Mesenchymal stem cell (in vitro differentiated cells and primary cell): ENCODE measurements at places on chromosomes 7 and 10.

DNA sequence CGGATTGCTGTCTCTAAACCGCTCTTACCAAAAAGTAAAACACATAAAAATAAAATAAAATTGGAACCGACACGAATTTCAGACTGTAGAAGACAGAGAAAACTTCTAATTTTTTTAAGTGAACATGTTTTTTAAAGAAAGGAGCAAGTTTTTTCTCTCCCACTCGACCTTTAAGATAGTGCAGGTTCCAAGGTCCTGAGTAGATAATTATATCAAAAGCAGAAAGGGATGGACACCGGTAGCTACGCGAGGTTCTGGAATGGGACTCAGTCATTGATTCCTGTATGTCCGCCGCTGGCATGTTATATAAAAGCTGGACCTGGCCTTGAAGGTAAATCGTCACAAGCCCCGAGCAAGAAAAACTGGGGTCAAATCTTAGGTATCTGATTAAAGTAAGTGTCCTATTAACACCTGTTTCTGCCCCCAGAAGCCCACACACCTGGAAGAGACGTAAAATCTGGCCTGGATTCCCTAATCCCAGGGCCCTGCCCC is 462 bp upstream of the CISD1 start:
- no peaks in the 10 kb centered on the region for H3K36me3 ChIP-seq
- peak overlapping the region; percentile 9 for H3K27ac ChIP-seq

DNA sequence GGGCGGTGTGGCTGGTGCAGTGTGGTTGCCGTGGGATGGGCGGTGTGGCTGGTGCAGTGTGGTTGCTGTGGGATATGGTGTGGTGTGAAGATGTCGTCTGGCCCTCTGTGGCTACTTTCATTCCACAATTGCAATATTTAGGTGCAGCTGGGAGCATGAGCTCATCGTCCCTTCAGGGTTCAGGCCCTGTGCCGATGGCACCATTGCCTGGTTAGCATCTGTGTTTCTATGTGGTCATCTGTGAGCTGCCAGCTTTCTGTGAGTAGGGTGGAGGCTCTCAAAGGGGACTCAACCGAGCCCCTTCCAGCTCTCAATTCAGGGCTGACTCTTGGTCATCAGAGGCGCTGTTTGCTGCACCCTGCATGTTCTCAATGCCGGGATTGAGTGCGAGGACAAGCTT is 3.6 kb downstream of the ADGRA1 start:
- peaks cover 9% of the 10 kb centered on the region for H3K4me1 ChIP-seq
- H3K36me3 ChIP-seq, result no peaks in the 10 kb centered on the region
- DNase-seq, result no peak
- H3K27me3 ChIP-seq, result peaks cover 78% of the 10 kb centered on the region
- no peak overlapping the region for H3K4me3 ChIP-seq

GRCh38 chr10:123860209-123860608 is 31.4 kb downstream of the CPXM2 start:
- no peaks in the 10 kb centered on the region for H3K36me3 ChIP-seq
- H3K27ac ChIP-seq, result no peak overlapping the region
- no peak for DNase-seq
- H3K4me1 ChIP-seq, result no peaks in the 10 kb centered on the region
- peaks cover 1% of the 10 kb centered on the region for H3K27me3 ChIP-seq
- no peak overlapping the region for H3K4me3 ChIP-seq

- no peaks in the 10 kb centered on the region for H3K4me1 ChIP-seq
- no peak overlapping the region for H3K4me3 ChIP-seq
- no peak for DNase-seq
- H3K27me3 ChIP-seq, result no peaks in the 10 kb centered on the region
- H3K27ac ChIP-seq, result no peak overlapping the region
Measured at GRCh38 chr10:42885491-42886270, 103.1 kb downstream of the BMS1 start.

GRCh38 chr10:49446031-49446430 is 50.1 kb upstream of the DRGX start:
- DNase-seq, result no peak
- peaks cover 4% of the 10 kb centered on the region for H3K36me3 ChIP-seq
- no peaks in the 10 kb centered on the region for H3K4me1 ChIP-seq
- no peak overlapping the region for H3K4me3 ChIP-seq

DNA sequence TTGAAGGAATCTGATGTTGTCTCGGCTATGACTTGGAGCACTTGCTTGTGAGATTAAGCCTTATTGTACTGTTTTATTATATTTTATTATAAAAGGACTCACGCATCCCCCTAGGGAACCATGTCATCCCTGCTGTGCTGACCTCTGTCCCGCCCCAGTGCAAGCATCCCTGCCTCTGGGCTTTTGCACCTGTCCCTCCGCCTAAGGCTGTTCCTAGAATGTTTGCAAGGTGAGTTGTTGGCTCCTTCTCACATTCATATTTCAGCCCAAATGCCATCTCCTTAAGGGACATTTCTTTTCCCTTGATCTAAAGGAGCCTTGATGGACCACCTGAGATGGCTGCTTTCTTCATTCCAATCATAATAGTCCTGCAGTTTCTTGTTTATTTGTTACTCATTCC is 236.9 kb upstream of the IGFBP3 start:
- H3K27ac ChIP-seq, result no peak overlapping the region
- H3K36me3 ChIP-seq, result no peaks in the 10 kb centered on the region
- no peak overlapping the region for H3K4me3 ChIP-seq
- no peak for DNase-seq
- H3K4me1 ChIP-seq, result peaks cover 6% of the 10 kb centered on the region
- no peaks in the 10 kb centered on the region for H3K27me3 ChIP-seq

DNA sequence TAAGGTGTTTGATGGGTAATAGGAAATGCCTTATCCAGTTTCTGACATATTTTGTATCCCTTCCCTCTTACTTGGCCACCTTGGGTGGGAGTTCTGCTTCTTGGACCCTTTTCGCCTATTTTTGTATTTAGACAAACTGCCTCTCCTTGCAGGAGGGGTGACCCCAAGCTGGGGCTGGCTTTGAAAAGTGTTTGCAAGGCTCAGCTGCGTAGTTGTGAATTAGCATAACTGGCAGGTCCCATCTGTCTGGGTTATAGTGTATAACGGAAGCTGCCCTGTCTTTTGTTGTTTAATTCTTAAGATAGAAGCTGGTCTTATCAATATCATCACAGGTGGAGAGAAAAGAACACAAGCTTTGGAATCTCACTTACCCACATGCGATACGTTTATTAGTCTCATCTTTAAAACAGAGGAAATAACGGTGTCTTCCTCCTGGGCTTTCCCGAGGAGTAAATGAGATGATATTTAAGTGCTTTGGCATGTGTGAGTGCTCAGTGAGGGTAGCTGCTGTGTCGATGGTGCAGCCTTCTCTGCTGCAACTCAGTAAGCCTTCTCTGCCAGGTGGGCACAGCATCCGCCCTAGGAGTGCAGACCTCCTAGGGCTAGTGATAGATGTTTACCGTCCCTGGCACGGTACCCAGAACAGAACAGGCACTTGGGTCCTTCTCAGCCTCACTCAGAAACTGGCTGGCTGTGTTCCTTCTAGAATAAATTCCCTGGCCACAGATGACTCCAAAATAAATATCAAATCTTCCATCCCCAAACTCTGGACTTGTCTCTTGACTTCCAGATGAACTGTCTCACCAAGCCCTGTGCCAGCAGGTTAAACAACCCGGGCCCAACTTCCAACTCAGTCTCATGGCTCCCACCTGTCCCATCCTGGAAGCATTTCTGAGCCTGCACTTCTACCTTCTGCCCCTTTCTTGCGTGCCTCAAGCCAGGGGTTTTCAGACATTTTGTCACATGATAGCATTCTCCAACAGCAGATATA is 227.3 kb downstream of the GFRA1 start:
- peaks cover 4% of the 10 kb centered on the region for H3K4me1 ChIP-seq
- no peak overlapping the region for H3K4me3 ChIP-seq
- peaks cover 7% of the 10 kb centered on the region for H3K27me3 ChIP-seq
- H3K36me3 ChIP-seq, result no peaks in the 10 kb centered on the region

DNA sequence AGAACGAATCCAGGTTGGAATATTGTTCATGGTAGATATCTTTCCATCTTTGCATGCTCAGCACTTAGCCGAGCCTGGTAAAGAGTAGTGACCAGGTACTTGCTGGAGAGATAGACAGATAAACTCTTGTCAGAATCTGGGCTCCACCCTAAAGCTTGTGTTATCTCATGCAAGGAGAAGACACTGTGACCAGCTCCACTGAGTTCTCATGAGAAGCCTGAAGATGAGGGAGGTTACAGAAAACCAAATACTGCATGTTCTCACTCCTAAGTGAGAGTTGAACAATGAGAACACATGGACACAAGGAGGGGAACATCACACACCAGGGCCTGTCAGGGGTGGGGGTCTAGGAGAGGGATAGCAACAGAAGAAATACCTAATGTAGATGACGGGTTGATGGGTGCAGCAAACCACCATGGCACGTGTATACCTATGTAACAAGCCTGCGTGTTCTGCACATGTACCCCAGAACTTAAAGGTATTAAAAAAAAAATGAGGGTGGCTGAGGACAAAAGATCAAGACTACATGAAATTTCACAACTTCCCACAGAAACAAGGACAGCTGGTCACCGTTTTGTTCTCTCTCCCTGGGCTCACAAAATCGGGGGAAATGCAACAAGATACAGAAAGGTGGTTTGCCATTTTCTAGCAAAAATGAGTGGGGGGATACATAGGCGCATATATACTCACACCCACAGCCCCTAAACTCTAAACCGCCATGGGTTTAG is 17.4 kb downstream of the DLG5 start:
- H3K27me3 ChIP-seq, result no peaks in the 10 kb centered on the region
- H3K36me3 ChIP-seq, result no peaks in the 10 kb centered on the region
- H3K27ac ChIP-seq, result no peak overlapping the region
- peak overlapping the region; percentile 39 for H3K4me3 ChIP-seq
- H3K4me1 ChIP-seq, result peaks cover 10% of the 10 kb centered on the region

DNA sequence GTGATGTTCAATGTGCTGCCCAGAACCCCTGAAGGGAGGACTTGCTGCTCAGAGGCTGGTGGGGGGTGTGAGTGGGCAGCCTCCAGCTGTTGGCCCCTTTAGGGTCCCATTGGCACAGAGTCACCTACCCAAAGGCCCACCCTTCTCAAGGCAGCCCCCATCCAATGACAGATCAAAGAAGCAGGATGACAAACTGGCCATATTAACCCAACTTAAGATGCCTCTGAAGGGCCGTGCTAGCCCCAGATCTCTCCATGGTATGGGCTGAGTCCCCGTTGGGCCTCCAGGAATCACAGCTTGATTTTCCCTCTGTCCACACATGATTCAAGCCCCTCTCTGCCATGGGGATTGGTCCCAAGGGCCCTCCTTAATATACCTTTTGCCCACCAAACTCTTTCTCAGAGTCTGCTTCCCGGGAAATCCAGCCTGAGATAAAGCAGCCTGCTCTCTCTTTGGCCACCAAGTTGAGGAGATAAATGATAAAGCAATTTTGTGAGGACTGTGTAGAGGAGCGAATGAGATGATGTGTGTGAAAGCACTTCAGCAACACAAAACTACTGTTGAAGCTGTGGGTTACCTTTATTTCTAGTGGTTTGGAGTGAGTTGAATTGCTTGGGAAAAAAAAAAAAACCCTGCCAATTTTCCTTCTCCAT is 38.2 kb upstream of the C10orf71 start:
- H3K27ac ChIP-seq, result no peak overlapping the region
- DNase-seq, result no peak
- H3K4me3 ChIP-seq, result no peak overlapping the region
- no peaks in the 10 kb centered on the region for H3K4me1 ChIP-seq
- peaks cover 27% of the 10 kb centered on the region for H3K27me3 ChIP-seq

GRCh38 chr7:37510043-37510634 is 61.5 kb upstream of the ELMO1 start:
- no peaks in the 10 kb centered on the region for H3K4me1 ChIP-seq
- no peaks in the 10 kb centered on the region for H3K27me3 ChIP-seq
- no peak overlapping the region for H3K4me3 ChIP-seq
- no peak for DNase-seq
- H3K36me3 ChIP-seq, result no peaks in the 10 kb centered on the region
- H3K27ac ChIP-seq, result no peak overlapping the region

DNA sequence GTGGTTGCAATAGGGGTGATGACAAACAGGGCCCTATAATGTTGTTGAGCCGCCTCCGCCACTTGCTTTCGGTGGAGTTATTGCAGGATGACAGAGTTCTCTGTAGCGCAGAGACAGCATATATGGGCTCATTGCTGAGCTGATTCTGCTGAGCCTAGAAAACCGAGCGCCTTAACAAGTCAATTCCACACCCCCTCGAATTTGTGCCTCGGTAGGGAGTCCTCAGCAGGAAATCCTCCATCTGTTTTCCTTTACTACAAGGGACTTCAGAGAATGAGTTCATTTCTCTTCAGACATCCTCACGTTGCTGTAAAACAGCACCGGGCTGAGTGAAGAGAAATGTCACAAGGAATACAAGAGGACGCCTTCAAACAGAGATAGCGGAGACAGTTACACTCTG is 90.7 kb upstream of the KIAA1217 start:
- H3K36me3 ChIP-seq, result no peaks in the 10 kb centered on the region
- no peak overlapping the region for H3K27ac ChIP-seq
- H3K4me1 ChIP-seq, result no peaks in the 10 kb centered on the region
- H3K27me3 ChIP-seq, result no peaks in the 10 kb centered on the region
- peak overlapping the region; percentile 33 for H3K4me3 ChIP-seq

DNA sequence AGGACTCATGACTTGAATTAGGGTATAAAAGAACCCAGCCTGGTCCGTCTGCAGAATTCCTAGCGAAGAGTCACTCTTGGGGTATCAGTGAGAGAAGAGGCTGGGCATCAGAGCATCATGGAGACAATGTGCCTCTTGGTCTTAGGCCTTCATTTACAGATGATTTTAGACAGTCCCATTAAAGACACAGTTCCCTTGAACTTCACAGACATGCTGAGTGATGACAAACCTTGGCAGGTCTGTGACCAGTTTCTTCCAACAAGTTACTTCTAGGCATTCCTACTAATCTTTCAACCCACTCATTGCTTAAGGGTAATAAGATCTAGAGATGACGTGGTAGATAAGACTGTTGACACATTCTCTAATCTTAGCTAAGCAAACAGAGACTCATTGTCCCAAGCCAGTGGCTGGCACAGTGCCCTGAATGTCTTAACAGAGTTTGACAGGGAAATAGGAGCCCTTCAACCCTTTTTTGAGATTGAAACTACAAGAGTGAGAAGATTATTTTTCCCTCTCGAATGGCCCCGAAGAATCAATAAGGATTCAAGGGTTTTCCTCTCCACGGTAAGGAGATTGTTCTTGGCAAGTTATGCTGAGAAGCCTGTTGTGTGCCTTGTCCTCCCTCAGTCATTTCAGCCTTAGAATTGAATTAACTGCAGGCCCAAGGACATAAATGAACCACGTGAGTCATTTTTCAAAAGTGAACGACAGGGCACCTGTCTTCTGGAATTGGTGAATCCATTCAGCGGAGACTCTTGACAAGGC is 281.1 kb downstream of the CCDC3 start:
- H3K4me1 ChIP-seq, result peaks cover 6% of the 10 kb centered on the region
- no peak overlapping the region for H3K27ac ChIP-seq
- H3K36me3 ChIP-seq, result no peaks in the 10 kb centered on the region
- no peak overlapping the region for H3K4me3 ChIP-seq
- no peaks in the 10 kb centered on the region for H3K27me3 ChIP-seq

- no peaks in the 10 kb centered on the region for H3K4me1 ChIP-seq
- H3K27ac ChIP-seq, result no peak overlapping the region
- H3K4me3 ChIP-seq, result no peak overlapping the region
Measured at GRCh38 chr10:51770709-51771108, 71.3 kb upstream of the CSTF2T start.

- H3K36me3 ChIP-seq, result no peaks in the 10 kb centered on the region
- no peak for DNase-seq
- H3K27me3 ChIP-seq, result peaks cover 7% of the 10 kb centered on the region
- H3K4me1 ChIP-seq, result peaks cover 2% of the 10 kb centered on the region
Measured at GRCh38 chr10:49152663-49153062, 18.8 kb upstream of the FAM170B start.
